Right atrium auricular region (tissue), 2 donors: ENCODE measurements at places on chromosomes 2 and 18. TPM values are rescaled to one million over a fixed set of nuclear protein-coding genes. Genes with fewer than 3 reads are reported as not detected.
A peak's percentile ranks its signal among the peaks of the same experiment; 100 is the strongest.

DNA sequence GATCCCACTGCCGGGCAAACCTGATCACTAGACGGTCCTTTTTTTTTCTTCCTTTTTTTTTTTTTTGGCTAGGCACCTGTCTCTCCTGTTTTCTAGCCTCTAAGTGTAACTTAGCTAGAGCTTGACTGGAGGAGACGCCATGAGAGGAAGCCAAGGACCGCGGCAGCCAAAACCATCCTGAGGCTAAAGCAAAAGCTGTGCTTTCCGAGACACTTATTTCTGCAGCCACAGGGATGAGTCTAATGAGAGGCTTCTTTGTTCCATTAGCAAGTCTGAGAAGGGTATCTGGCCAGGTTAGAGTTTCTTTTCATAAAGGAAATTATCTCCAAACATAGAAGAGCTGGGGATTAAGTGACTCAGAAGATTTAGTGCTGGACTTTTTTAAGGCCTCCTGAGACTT is 7.3 kb upstream of the CXCR4 start:
- DNase-seq, result no peak

DNA sequence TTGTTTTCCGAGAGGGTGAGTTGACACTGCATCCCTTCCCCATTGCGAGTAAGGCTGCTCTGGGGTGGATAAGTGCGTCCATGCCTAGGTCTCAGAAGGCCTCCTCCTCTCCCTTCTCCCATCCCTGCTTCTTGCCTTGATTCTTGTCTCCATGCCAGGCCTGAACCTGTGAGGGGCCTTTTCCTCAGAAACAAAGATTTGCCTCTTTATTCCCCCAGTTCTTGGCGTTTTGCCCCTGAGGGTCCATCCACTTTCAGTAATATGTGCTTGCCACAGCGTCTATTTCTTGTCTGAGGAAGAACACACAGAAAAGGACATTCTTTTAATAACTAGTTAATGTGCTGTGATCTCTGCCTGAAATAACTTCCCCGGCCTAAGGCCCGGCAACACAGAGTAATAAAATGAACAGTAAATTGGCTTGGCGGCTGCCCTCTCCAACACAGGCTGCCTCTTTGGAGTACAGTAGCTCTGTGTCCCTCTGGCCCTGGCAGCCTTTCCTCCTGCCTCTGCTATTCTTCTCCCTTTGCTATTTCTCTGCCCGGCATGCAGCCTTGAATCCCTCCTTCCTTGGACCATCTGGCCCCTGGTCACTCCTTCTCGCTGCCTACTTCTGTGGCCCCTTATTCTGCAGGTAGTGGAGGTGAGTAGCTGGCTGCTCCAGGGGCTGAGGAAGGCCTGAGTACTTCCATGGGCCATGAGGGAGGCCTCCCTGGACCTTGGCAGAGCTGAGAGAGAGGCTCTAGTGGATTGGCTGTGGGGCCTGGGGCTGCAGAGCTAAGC is 4.4 kb downstream of the EHD3 start:
- DNase-seq, result peak; percentile 54

GRCh38 chr2:60394463-60394862 is 159.0 kb downstream of the BCL11A start:
- no peak for DNase-seq

GRCh38 chr18:78542204-78542603 is 437.4 kb upstream of the SALL3 start:
- peak; percentile 74 for DNase-seq

DNA sequence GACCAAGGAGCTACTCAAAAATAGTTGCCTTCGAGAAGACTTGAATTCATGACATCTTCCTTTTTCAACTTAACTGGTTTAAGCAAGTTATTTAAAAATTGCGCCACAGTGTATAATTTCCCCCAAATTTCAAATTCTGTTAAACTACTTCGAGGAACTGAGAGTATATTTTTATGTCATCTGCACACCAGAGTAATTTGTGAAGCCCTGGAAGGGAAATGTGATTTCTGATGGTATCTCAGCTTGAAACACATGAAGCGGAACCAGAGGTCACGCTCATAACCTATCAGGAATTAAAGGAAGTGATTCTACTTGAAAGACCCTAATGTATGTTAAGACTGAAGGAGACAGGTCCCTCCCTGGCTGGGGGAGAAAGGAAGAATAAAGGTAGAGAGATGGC is 33.9 kb upstream of the DARS1 start:
- no peak for DNase-seq

Gene CNTNAP5
- total RNA-seq, result not detected

Gene TWIST2
- 6.2 TPM for total RNA-seq

DNA sequence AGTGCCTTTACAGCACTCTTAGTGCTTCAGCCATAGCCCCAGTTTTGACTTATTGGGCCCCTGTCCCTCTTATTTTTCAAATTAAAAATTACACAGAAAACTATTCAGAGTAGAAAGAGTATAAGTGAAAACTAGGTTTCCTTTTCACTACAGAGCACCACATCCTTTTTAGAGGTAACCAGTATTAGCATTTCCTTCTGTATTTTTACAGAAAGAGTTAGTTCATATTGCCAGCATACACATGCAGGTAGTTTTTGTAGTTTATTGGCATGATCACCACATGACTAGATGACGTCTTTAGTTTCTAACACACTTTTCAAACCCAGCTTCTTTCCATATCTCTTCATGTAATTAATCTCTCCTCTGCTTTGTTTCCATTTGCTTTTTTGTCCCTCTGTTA is 66.4 kb downstream of the UBE2E3 start:
- DNase-seq, result no peak

Gene LIMS3
- total RNA-seq, result 4.4 TPM

DNA sequence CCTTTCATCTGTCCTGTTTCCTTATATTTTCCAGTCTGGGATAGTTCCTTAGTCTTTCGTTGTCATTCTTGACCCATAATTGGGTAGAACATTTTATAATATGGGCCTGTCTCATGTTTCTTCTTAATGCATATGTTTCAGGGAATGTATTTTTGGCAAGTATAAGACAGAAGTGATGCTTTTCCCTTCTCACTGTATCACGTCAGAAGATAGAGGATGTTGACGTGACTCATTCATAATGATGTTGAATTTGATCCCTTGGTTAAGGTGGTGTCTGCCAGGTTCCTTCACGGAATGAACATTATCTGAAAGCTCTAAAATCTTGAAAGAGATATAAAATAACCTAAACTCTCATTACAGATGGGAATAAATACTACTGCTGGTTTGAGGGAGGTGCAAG is 18.8 kb downstream of the CDH7 start:
- DNase-seq, result no peak

Gene NAT8
- not detected for total RNA-seq

GRCh38 chr18:13499803-13500202 is 226.6 kb downstream of the FAM210A start:
- DNase-seq, result no peak

Gene ANKRD30B
- total RNA-seq, result not detected

DNA sequence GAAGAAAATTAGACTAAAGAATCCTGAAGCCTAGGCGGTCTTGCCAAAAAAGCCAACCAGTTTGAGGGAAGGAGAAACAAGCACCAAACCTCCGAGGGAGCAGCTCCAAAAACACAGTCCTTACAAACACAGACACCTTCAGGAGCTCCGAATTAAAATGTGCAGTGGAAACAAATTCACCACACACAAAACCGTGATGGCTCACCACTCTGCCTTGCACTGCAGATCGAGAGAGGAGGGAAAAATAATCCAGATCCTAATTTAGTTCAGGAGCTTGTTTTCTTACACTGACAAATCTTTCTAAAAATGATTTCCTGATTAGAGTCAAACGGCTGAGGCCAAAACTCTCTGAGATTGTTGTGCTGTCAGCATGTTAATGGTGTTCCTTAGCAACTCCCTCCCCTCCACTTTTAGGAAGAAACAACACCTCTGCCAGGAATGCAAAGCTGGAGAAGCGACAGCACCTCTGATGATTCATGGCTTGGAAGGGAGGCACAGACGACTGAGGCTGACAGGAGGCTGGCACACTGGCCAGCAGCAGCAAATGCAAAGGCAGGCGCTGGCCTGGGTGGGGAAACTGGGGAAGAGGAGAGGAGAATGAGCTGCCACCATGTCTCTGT is 249.4 kb upstream of the KLHL29 start:
- DNase-seq, result no peak

GRCh38 chr2:85326406-85327159 is 1.2 kb downstream of the TGOLN2 start:
- no peak for DNase-seq

- DNase-seq, result no peak
These were observed 11.1 kb downstream of the OBSL1 start for GRCh38 chr2:219560037-219560892.

DNA sequence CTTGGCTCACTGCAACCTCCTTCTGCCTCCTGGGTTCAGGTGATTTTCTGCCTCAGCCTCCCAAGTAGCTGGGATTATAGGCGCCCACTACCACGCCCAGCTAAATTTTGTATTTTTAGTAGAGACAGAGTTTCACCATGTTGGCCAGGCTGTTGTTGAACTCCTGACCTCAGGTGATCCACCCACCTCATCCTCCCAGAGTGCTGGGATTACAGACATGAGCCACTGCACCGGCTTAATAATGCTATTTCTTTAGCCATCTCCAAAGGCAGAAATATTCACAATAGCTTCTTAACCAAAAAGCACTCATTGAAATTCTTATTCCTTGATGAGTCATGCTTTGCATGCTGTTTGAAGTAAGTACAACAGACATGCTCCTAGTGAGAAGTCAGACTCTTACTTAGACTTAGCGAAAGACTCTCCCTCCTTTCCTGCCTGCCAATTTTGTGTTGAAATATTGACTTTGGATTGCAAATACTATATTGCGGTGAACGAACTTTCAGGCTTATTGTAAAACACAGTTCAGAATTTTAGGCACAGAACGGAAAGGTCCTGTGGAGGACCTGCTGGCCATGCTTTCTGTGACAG is 4.4 kb downstream of the ACTR3 start:
- DNase-seq, result no peak

- no peak for DNase-seq
These were observed 20.3 kb upstream of the ASNSD1 start for GRCh38 chr2:189641002-189641401.

Gene REG1B
- not detected for total RNA-seq

GRCh38 chr18:52054324-52054723 is 285.7 kb upstream of the DCC start:
- DNase-seq, result no peak

- DNase-seq, result peak; percentile 55
These were observed 7.3 kb downstream of the PXDN start for GRCh38 chr2:1736997-1737480.

- DNase-seq, result no peak
These were observed 142.7 kb downstream of the ACKR3 start for GRCh38 chr2:236712304-236712703.

- no peak for DNase-seq
These were observed 91.3 kb downstream of the NOL10 start for GRCh38 chr2:10598501-10598900.

DNA sequence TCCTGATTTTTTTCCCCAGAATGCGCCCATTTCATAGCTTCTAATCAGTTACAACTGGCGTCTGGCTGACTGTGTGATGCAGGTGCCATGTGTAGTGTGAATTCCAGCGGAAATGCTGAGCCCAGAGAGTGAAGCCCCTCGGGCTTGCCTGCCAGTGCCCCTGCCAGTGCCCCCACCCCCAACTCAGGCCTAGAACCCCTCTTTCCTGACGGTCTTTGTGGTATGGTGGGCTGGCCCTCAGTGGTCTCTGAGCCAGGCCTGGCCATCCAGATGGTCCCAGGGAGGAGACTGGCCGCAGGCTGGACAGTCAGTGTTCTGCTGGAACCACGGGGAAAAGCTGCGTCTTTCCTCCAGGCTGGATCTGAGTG is 3.1 kb downstream of the RAMP1 start:
- DNase-seq, result no peak

GRCh38 chr2:118763797-118764196 is 83.7 kb downstream of the EN1 start:
- DNase-seq, result no peak

Gene ZNF385B
- total RNA-seq, result 23.2 TPM

Gene CEBPZOS
- 37.9 TPM for total RNA-seq

DNA sequence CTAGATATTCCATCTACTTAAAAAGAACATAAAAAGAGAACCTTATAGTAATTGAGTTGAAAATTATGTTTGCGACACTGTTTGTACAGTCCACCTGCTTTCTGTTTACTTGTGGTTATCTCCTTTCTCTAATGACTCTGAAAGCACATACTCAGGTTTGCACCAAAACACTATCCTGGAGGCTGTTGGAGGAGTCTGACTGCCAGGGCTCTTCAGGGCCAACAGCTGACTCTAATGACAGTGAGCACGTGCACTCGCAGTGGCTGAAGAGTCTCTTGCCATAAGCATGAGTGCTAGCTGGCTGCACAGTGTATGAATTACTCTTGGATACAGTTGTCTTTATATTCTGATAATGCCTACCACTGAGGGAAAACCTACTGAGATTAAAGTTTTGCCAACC is 16.7 kb upstream of the GLS start:
- DNase-seq, result no peak

Gene NT5C1B
- not detected for total RNA-seq

DNA sequence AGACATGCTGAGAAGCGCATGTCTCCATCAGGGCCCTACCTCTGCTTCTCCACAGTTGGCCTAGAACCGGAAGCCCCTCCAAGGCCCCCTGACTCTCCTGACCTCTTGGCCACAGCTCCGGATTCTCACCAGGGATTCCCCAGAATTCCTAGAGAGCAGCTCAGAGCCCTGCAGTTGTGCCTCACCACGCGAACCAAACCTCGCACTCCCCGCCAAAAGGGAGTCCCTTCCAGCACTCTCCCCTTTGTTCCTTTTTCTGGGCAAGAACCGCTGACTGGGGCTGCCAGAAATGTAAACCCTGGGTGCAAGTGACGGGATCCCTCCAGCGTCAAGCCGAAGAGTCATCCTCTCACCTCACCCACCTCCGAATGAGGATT is 36.7 kb downstream of the AFF3 start:
- DNase-seq, result no peak

DNA sequence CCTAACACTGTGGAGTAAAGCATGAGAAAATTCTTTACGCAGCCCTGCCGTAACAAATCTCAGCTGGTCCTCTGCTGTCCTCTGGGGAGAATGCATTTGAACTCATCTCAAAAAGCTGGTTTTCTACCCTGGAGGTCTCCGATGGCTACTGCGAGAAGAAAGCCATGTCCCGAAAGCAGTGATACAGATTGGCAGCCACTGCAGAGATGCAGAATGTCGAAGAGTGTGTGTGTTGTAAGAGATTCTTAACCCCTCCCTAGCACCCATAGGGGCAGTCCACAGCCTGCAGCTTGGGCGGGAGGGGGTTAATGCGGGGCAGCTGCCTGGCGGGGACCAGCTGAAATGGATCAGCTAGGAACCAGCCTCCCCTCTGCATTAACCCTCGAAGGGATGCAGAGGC is 235.9 kb downstream of the ZNF516 start:
- DNase-seq, result no peak
